ENCODE measurements at places on chromosomes 13 and 19.

DNA sequence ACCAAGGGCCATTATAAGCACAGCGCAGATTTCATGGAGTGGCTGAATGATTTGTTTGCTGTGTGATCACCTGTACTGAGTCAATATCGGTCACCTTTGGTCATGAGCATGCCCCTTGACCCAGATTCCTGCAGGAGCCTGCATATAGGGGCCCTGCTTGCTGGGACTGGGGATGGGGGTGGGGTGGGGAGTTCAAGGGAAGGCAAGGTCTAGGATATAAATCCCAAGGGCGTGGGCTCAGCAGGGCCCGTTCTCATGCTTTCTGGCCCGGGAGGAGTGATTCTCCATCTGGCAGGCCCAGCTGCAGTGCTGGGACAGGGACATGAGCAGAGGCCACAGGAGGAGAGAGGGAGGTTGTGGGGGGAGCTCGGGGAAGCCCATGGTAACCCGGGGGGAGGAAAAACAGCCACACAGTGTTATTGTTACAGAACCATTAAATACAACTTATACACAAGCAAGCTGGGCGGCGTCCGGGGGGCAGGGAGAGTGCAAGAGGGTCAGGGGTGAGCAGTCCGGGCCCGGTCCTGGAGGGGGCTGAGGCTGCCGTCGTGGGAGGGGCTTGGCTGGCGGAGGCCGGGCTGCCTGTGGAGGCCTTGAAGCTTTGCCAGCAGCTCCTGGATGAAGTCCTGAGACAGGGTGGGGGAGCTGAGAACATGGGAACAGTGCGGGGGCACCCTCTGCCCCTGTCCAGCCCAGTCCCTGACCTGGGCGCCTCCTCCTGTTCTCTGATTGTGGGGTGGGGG lies 5.2 kb downstream of the PPP1R14A start:
- no peak for DNase-seq

GRCh38 chr13:47142105-47142504 lies 245.3 kb upstream of the HTR2A start:
- no peak for DNase-seq

DNA sequence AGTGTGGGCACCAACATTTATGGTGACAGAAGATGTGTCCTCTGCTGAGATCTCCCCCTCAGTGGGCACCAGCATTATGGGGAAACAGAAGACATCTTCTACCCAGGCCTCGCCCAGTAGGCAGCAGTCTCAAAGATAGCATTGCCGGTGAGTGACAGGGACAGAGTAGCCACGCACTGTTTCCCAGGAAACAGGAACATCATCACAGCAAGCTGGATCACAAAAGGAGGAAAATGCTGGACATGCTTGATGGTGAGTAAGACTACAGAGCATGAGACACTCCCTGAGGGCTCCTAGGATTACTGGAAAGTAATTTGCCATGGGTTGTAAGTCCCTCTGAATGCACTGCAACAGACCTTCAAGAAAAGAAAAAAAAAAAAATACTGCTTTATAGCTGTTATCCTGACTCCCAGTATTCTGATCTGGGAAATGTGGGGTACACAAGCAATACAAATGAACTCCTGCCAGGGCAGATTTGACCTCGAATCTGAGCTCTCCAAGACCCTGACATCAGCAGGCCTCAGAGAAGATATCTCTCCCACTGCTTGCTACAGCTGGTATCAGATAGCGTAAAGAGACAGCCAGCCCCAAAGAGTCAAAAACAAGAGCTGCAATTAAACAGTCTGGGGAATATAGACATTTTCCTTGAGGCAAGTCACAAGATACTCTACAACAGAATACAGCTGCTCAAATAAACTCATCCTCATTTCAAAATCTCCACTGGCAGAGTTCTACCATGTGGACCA lies 180.4 kb downstream of the RBM26 start:
- no peak for DNase-seq

GRCh38 chr13:100382785-100383184 lies 205.8 kb downstream of the GGACT start:
- DNase-seq: no peak

Measured in CD4-positive, alpha-beta T cell treated with Interleukin-1 beta for 1 hour (primary cell).